ENCODE measurements at places on chromosomes 3 and 15.

GRCh38 chr15:66730168-66731021 lies 28.4 kb downstream of the SMAD6 start:
- no peak for DNase-seq

- DNase-seq: peak; percentile 2
These were observed 69.5 kb upstream of the KCNAB1 start for GRCh38 chr3:156050918-156051317.

GRCh38 chr3:5055357-5056110 lies 66.6 kb upstream of the ARL8B start:
- DNase-seq: no peak

DNA sequence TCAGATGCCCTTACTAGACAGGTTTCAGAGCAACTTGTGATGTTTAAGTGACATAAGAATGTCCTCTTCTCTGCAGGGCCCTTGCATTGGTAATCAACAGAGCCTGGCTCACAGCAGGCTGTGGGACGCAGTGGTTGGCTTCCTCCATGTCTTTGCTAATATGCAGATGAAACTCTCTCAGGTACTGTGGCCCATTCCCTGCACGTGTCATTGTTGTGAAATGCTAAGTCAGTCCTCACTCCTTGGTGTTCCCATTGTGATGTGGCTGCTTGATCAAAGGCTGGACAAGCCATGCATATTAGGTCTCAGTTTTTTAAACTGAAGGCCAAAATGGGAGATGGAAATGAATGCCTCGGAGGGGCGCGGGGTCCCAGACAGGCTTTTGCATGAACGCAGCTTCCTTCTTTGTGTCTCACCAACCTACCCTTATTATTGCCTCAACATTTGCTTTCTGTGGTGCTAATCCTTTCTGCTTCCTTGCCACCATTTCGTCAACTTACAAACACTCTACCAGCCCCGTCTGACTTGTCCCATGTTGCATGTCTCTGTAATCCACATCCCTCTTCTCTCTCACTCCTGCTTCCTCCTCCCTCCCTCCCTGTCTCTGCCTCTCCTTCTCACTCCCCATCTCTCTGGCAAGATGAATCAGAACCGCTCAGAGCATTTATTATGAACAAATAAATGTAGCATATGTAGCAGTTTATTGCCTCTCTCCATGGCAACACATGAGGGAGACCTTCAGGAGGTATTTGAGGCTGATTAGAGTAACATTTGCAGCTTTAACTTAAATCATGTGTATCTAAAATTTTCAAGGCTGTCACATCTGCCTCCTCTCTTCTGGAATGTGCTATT lies 133.2 kb upstream of the CHRM5 start:
- peak; percentile 11 for DNase-seq

GRCh38 chr15:94028809-94029208 lies 202.6 kb upstream of the MCTP2 start:
- DNase-seq: no peak

Measured in HFF-Myc (cell line).